ENCODE measurements at places on chromosomes 3 and 15.
A peak's percentile ranks its signal among the peaks of the same experiment; 100 is the strongest.

- DNase-seq, result peak; percentile 17
These were observed 6.5 kb upstream of the TM4SF18 start for GRCh38 chr3:149339931-149340309.

GRCh38 chr3:8581806-8582445, 62.7 kb downstream of the SSUH2 start:
- no peak for DNase-seq

DNA sequence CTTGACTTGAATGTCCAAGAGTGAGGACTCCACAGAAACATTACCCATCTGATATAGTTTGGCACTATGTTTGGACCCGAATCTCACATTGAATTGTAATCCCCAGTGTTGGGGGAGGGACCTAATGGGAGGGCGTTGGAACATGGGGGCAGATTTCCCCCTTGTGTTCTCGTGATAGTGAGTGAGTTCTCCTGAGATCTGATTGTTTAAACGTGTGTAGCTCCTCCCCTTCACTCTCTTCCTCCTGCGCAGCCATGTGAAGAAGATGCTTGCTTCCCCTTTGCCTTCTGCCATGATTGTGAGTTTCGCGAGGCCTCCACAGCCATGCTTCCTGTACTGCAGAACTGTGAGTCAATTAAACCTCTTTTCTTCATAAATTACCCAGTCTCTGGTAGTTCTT, 273.9 kb upstream of the TBC1D5 start:
- DNase-seq, result no peak

GRCh38 chr3:28150465-28151206, 90.8 kb upstream of the CMC1 start:
- DNase-seq, result no peak

GRCh38 chr3:195559723-195560409, 16.7 kb upstream of the PPP1R2 start:
- DNase-seq, result peak; percentile 66

DNA sequence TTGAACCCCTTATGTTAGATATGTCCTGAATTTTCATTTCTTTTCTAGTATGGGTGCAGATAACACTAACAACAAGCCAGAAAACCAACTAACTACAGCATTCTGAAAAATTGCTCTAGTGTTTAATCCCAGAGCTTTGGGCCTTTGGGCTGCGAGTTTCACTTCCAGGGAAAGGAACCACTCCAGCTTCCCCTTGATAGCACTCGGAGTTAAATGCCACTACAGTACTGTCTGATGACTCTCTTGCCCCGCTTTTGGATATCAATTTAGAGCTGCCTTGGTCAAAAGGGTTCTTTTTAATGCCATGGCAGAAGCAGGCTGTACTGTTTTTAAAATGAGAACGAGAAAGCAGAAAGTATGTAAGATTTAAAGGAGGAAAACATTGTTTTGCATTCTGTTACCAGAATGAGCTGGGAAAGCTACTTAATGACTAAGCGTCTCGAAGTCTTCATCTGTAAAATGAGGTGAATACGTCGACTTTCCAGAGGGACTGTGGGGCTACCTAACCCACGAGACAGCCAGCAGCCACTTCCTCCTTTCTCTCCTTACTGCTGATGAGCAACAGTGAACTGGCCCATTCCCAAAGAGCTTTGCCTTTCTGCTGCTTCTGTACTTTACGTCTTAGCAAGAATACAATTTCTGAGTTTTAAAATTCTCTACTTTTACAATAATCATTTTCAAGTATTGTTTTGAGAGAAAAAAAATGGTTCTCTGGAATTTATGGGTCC, 299.3 kb upstream of the LYSMD4 start:
- no peak for DNase-seq

All from T47D (cell line).